Activated naive CD8-positive, alpha-beta T cell treated with anti-CD3 and anti-CD28 coated beads for 36 hours (primary cell): ENCODE measurements at places on chromosomes 12 and 14.

GRCh38 chr14:66070542-66071319 lies 415.4 kb upstream of the CCDC196 start:
- peak; percentile 59 for DNase-seq

GRCh38 chr14:27881646-27882045 lies 884.9 kb upstream of the FOXG1 start:
- DNase-seq = no peak

- peak; percentile 4 for DNase-seq
These were observed 122.5 kb upstream of the COCH start for GRCh38 chr14:30751646-30752416.

GRCh38 chr14:49058511-49058910 lies 527.7 kb downstream of the RPS29 start:
- DNase-seq = no peak

DNA sequence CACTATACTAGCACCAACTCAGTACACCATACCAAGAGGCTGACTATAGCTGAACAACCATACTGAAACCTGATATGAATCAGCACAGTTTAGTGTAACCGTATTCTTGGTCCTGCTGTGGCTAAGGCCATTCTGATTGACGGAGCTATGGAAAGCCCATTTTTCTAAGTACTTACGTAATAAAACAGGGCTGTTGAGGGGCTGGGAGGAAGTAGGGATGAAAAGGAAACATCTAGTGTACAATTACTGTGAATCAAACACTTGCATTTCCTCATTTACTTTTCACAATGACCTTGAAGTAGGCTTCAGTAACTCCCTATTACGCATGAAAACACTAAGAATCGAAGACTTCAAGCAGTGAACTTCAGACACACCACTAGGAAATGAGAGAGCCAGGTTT lies 198.2 kb downstream of the BTG1 start:
- no peak for DNase-seq

DNA sequence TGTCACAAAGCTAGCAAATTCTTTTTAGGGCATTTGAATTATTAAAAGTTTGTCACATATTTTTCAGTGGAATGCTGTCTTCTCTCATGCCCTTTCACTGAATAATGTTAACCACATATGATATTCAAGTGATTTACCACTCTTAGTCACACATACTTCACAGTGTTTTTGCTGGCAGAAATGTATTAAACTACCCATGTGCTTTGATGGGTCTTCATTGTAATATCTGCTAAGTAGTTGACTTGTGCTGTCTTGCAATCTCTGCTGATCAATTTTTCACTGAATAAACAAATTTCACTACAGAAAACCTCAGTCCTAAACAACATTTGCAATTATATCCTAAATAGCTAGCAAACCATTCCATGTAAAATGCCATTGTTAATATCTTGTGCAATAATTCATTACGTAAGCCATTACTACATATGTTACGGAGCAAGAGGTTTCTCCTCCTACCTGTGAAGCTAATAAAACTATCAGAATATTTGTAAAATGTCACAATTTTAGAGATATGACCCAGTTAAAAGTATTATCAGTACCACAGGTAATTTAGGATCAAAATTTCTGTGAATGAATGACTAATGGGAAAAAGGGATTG lies 64.6 kb upstream of the LMO3 start:
- no peak for DNase-seq

- no peak for DNase-seq
These were observed 134.4 kb downstream of the ADGRD1 start for GRCh38 chr12:131087991-131088700.

DNA sequence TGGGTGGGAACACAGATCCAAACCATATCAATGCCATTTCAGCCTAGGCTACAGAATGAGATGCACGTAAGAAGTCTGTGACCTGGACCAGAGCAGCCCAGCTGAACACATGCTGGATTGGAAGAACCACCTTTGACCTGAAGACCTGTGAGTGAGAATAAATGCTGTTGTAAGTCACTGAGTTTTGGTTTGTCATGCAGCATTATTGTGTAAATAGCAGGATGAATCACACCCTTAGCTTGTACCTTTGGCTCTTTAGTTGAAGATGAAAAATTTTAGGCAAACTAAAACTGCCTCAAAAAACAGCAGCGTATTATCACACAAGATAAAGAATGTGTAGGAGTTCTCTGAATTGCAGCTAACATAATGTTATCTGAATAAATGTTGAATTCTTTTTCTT lies 199.4 kb upstream of the LRIG3 start:
- DNase-seq = no peak

- no peak for DNase-seq
These were observed 141.9 kb upstream of the PLEKHG7 start for GRCh38 chr12:92560713-92561542.

- no peak for DNase-seq
These were observed 650.3 kb upstream of the ALG10B start for GRCh38 chr12:37666069-37666781.

- no peak for DNase-seq
These were observed 3.8 kb upstream of the HIF1A start for GRCh38 chr14:61691495-61691894.

DNA sequence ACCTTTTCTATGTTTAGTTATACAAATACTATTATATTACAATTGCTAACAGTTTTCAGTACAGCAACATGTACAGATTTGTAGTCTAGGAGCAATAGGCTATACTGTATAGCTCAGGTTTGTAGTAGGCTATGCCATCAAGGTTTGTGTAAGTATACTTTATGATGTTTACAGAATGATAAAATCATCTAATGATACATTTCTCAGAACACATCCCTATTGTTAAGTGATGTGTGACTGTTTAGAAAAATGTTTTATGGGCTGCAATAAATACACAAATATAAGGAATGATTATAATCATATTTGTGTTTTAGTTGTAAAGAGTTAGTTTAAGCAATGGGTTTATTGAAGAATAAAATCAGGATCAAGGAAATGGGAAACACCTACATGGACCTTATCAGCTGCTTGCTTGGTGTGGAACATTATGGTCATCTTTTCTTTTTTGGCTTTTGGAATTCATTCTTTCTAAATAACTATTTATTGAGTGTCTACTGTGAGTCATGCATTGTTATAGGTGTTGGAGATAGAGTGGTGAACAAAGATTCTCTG lies 24.5 kb upstream of the FBXO33 start:
- DNase-seq = no peak

DNA sequence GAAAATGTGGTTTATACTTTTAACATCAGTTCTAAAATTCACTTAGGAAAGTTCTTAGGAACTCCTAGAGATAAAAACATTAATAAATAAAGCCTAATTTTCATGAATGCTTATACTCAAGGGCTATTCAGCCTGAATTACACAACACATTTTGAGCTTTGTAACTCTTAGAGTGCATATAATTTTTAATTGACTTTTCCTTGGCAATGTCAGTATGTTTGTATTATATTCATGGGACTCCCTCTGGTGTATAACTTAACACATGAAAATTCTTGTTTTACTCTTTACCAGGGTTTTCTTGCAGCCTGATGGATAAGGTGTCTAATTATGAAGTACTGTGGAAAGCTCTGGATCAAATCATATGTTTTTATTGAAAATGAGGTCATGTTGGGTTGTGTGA lies 150.6 kb upstream of the HMGA2 start:
- no peak for DNase-seq

- no peak for DNase-seq
These were observed 259.1 kb downstream of the SLC6A15 start for GRCh38 chr12:84653482-84653881.

GRCh38 chr12:53482626-53483168 lies 16.6 kb downstream of the MAP3K12 start:
- no peak for DNase-seq

- no peak for DNase-seq
These were observed 50.8 kb downstream of the NTN4 start for GRCh38 chr12:95739561-95740313.

DNA sequence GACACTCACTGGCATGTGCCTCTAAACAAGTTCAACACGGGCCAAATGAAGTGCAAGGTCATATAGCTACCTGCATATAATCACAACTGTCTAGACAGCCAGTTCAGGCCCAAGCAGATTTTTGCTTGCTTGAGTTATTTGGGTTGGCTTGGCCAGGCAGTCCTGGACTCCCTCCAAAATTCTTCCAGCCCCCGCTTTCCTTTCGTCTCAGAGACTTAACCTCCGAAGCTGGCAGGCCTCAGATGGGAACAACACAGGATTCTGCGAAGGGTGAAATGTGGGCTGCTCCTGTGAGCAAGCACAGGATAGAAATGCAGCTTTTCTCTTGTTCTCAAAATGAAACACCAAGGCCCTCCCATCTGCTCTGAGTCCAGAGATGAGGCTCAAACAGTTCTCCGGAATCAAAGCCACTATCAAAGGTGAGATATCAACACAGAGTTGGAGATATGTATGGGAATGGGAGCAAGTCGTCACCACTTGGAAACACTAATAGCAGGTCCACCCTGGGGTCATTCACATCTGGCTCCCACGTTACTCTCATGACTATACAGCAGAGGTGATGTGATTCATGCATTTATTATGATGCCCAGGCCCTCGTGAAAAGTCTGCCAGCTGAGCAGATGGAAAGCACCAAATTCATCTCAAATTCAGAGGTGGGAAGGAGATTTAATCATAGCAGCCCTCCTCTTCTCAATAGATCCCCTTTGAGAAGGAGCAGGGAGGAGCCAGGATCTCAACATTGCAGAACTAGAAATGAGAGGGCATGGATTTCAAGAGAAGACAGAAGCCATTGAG lies 389.8 kb downstream of the NUAK1 start:
- DNase-seq = no peak

GRCh38 chr12:14167005-14167628 lies 185.7 kb upstream of the GRIN2B start:
- peak; percentile 13 for DNase-seq

- DNase-seq = no peak
These were observed 7.6 kb downstream of the M6PR start for GRCh38 chr12:8941691-8942478.

DNA sequence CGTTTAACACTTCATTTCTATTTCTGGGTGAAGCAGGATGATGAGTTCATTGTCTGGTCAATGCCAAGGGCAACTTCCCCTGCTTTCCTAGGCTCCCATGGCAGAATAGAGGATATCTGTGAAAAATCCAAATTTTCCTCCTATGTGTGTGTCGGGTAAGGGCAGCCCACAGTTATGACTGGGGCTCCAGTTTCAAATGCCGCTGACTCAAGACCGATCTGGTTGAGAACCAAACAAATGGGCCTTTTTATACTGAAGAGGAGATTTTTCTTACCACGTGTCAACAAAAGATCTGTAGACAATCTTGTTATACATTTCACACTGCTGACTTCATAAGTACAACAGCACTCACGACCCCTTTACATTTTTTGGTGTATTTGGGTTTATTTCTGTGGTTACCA lies 120.8 kb downstream of the CHST11 start:
- no peak for DNase-seq

DNA sequence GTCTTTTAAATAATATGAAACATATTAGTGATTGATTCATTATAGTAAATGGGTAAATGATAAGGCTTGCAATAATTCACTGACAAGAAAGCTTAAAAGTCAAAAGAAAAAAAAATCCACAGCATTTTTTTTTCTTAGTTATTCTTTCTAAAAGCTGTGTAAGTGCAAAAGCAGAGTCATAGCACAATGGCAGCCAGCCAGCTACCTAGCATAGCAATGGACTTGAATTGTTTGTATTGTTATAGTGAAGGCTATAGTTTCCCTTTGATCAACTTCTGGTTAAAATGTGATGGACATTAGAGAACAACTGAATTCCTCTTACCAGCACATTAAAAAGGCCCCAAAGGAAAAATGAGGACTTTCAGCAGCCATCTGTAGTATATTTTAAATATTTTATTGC lies 232.1 kb downstream of the NAV3 start:
- DNase-seq = no peak

GRCh38 chr12:47813511-47814196 lies 6.0 kb downstream of the HDAC7 start:
- no peak for DNase-seq

GRCh38 chr14:104556256-104557021 lies 23.1 kb upstream of the C14orf180 start:
- DNase-seq = no peak

DNA sequence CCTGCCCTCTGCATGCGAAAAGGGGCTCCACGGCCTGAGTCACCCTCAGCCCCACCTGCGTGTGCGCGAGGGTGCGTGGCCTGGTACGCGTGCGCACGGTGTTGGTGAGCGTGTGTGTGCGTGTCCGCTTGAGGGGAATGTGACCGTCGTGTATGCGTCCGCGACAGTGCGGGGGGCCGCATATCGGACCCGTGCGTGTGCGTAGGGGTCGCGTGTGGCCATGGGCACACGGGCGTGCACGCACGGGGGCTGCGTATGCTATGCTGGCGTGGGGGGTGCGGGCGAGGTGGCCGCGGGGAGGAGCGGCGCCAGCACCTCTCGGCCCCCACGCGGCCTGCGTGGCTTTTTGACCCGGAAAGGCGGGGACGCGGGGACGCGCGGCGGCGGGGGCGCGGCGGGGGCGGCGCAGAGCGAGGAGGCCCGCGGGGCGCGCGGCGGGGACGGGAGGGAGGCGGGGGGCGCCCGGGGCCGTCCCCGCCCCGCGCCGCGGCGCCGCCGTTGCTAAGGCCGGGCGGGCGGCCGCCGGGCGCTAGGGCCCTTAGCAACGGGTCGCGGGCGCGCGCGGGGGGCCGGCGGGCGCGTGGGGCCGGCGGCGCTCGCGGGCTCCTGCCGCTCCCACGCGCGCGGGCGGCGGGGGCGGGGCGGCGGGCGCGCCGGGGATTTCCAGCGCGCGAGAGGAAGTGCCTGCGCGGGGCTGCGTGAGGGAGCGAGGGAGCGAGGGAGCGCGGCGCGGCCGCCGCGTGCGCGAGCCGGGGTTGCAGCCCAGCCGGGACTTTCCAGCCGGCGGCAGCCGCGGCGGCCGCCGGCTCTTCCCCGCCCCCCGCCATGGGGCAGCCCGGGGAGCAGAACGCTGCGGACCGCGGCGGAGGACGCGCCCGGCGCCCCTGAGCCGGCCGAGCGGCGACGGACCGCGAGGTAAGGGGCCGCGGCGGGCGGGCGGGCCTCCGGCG lies at the start of gene TRAF3:
TSS of gene TRAF3 (plus strand) at position 689 of the 950 bp plus-strand sequence. CDS start 92,753 bp downstream, outside the sequence.
- DNase-seq = peak; percentile 88

- no peak for DNase-seq
These were observed 40.8 kb upstream of the DCD start for GRCh38 chr12:54689034-54689372.
